H1 (cell line): ENCODE measurements at places on chromosomes 6 and 20.

DNA sequence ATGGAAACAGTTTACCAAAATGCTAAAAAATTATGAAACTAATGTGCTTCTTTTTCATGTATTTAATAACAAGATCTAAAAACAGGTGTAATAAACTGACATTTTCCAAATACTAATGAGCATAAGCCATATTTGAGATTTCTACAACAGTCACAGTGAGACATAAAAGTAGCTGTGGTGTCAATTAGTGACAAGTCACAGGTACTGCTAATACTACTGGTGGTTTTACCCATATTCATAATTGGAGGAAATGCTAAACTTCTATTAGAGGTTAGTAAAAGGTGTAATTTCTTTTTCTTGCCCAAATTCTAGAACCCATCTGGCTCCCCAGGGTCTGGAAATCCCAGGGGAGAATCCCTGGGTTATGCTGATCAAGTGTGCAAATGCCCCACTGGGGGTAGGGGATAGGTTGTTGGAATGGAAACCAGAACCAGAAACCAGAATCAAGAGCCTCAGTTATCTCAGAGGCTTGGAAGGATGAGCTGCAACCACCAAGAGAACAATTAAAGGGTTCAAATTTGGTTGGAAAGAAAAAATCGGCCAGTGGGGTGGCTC, 7.1 kb upstream of the GTF2H4 start:
- no peak for DNase-seq

DNA sequence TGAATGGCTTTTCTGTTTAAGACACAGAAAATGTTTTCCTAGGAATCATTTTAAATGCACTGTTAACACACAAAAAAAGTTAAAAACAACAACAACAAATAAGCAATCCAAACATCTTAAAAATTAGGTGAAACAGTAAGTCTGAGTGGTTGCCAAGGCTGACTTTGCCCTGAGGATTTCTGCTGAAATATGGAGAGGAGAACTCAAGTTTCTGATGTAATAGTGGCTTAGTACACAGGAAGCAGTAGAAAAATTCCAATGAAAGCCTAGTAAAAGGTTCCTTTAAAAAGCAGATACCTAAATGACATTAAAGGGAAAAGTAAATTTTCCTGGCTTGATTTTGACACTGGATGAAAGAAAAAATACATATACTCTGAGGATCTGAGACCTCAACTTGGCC, 184.2 kb downstream of the EPM2A start:
- DNase-seq: no peak

DNA sequence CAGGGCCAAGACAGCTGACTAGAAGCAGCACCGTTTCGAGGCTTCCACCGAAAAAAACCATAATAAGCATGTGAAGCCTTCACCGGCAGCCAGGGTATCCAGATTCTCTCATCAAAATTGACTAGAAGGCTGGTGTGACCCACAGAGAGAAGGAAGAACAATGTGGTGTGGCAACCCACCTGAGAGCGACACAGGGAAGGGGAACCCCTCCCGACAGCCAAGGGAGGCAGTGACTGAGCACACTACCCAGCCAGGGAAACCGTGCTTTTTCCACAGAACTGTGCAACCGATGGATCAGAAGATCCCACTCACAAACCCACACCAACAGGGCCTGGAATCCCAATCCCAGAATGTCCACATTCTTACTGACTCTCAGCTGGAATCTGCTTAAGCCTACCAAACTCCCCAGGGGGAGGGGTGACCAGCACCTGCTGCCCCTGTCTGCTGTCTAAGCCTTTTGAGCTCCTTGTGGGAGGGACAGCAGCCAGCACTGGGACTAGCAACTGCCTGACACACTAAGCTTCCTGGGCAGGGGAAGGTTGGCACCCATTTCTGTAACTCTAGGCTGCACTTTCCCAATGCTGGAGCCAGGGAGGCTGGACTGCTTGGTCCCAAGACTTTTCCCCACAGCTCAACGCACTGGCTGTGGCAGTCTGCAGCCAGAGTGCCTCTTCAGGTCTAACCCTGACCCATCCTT, 231.9 kb upstream of the FAM83B start:
- DNase-seq: no peak

GRCh38 chr6:142074516-142074915, 58.2 kb upstream of the GJE1 start:
- DNase-seq: no peak

DNA sequence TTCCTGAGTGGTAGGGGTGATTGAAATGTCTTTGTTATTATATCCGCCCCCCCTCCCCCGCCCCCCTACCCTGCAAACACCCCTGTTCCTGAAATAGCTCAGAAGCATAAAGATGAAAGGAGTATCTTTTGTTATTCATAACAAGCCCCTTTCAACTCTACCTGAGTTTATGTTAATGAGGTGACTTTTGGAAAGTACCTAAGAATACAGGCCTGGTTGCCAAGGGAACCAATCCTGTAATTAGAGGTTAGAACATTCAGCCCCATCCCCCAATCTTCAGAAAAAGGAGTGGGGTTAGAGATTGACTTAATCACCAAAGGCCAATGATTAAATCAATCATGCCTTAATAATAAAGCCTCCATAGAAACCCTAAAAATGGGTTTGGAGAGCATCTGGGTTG, 979.2 kb upstream of the GJE1 start:
- no peak for DNase-seq

- DNase-seq: no peak
These were observed 158.8 kb upstream of the PHACTR1 start for GRCh38 chr6:12557765-12558164.

GRCh38 chr6:25956226-25956625, 6.4 kb upstream of the TRIM38 start:
- no peak for DNase-seq

- no peak for DNase-seq
These were observed 9.9 kb downstream of the ANKRD66 start for GRCh38 chr6:46756469-46757213.

GRCh38 chr6:169841907-169842606, 90.6 kb downstream of the ERMARD start:
- no peak for DNase-seq

DNA sequence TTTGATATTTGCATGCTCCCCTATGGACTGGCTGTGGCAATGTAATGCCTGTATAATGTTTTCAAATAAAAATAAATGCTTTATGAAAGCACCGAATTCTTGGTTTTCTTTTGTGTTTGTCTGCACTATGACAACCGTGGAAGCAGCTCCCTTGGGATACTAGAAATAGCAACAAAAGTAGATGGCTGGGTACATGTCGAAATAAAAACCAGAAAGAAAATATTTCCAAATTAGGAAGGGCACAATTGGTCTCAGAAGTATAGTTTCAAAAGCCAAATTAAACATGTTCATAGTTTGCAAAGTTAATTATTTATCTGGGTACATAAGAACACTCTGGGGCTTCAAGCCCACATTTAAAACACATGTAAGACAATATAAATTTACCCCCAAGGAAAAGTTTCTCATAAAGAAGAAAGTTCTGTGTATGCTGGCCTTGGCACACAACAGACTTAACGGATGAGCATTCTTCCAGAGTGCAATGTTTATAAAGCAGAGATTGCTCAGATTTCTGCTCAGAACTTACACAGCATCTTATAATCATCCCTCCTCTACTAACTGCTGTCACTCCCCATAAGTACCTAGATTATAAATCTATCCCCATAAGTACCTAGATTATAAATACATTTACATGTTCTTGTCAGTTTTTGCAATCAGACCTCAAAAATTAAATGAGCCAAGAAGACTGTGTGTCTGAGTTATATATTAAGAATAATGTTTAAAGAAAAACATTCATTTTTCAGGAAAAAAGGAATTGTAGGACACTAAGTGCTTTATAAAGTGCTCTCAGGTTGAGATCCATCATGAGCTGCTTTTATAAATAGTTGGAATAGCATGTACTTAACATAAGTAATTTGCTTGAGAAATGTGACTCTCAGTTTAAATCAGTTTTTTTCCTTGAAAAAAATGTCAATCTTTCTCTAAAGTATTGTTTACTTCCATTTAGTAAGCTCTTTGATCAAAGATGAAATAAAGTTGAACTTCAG, 230.2 kb upstream of the PLN start:
- no peak for DNase-seq

GRCh38 chr20:38563802-38564431, 17.1 kb upstream of the ADIG start:
- DNase-seq: no peak

- DNase-seq: no peak
These were observed 54.0 kb upstream of the REV3L start for GRCh38 chr6:111536910-111537527.

GRCh38 chr20:1623501-1624205, 3.8 kb upstream of the SIRPB1 start:
- no peak for DNase-seq

GRCh38 chr6:87174078-87174579, 18.8 kb downstream of the ZNF292 start:
- DNase-seq: no peak

- no peak for DNase-seq
These were observed 145.4 kb upstream of the CNR1 start for GRCh38 chr6:88311561-88311960.

- DNase-seq: no peak
These were observed 59.4 kb downstream of the GFOD1 start for GRCh38 chr6:13427801-13428582.

DNA sequence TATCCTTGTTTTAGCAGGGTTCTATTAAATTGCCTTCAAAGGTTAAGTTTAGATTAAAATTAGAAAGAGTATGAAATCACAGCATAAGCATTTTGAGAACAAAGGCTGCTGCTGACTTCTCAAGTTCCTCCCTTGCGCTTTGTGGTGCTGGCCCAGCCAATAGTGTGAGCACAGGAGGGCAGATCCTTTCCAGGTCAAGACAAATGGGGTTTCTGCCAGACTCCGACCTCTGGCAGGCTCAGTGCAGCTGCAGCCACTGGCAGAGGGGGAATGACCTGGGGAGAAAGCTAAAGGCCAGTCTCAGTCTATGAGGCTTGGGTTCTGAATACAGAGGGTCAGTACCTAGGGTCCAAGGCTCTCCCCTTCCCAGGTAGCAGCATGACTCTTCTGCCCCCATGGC, 27.0 kb downstream of the CLIC5 start:
- DNase-seq: no peak

DNA sequence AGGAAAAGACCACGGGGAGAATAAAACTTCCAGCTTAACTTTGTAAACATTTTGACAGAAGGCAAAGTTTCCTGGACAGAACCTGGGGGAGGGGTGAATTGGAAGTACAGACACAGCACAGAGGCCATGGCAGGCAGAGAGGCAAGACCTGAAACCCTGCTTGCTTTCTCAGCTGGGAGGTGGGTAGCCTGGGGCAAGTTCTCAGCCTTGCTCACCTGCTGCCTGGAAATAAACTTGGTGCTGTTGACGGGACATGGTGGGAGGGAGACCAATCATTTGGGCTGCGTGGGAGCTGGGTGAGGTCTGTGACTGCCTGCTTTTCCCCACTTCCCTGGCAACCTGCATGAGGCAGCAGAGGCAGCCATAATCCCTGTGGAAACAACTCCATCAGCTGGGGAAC, 221.3 kb downstream of the MOXD1 start:
- DNase-seq: no peak

DNA sequence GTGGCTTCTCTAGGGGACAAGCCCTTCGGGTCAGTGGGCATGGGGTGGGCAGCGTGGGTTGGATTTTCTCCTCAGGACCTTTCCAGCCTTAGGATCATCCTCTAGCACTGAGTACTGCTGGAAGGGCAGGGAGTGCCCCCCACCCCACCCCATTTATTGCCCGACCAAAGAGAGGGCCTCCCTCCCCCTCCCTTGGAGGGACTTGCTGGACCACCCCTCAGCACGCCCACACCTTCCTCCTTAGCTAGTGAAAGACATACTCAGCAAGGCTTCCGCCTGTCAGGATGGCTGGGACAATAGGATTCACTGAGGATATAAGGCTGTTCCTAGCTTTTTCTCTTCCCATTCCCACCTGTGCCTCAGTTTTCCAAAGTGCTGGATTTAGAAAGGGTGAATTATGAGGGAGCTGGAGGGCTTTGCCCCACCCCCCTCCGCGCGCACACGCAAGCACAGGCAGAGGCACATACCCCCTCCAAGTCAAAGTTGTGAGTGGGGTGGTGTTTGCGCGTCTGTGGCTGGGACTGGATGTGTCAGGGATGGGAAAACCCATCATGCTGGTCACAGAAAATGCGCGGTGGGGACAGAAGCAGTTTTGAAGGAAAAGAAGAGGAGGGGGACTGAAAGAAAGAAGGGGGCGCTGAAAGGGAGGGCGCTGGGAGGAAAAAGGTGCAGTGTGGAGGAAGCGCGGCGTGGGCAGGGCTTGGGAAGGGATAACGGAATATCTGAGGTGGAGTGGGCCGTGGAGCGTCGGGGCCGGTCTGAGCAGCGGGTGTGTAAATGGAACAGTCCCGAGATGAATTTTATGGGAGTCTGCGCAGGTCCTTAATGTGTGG, 693 bp upstream of the SLC29A1 start:
- DNase-seq: no peak

DNA sequence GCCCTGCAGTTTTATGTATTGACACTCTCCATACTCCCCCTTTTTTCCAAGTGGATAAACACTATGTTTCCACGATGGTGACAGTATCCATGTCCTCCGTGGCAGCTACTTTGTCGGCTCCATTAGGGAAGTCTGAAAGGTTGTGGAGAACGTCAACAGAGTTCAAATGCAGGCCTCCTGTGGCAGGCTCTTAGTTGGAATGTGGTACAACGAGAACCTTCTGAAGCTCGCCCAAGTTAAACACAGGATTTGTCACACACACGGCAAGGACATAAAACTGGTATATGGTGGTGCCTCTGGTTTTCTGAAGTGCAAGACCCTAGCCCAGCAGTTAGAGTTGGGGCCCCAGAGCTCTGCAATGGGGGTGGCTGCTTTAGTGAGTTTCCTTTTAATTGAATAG, 187.0 kb upstream of the TAB2 start:
- no peak for DNase-seq

- no peak for DNase-seq
These were observed 60.6 kb downstream of the ANKS1A start for GRCh38 chr6:34949636-34950035.
